ENCODE measurements at places on chromosomes 7 and 10.

- no peak for DNase-seq
Measured at GRCh38 chr7:158491094-158491493, 96.5 kb downstream of the PTPRN2 start.

DNA sequence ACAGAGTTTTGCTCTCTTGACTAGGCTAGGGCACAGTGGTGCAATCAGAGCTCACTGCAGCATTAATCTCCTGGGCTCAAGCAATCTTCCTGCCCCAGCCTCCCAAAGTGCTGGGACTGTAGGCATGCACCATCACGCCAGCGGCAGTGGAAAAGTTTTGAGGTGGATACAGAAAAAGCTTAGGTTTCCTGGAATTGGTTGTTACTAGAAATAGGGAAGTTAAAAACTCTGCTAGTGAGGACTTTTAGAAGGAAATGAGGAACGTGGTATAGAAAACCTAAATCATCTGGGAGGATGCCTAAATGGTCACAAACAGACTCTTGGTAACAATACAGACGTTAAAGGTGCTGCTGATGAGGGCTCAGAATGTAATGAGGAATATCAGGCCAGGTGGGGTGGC is 10.9 kb upstream of the SNX8 start:
- peak; percentile 89 for DNase-seq

GRCh38 chr7:28389504-28390395 is 22.6 kb upstream of the CREB5 start:
- DNase-seq: peak; percentile 77

- DNase-seq: peak; percentile 79
Measured at GRCh38 chr10:77873536-77874380, 52.8 kb downstream of the DLG5 start.

DNA sequence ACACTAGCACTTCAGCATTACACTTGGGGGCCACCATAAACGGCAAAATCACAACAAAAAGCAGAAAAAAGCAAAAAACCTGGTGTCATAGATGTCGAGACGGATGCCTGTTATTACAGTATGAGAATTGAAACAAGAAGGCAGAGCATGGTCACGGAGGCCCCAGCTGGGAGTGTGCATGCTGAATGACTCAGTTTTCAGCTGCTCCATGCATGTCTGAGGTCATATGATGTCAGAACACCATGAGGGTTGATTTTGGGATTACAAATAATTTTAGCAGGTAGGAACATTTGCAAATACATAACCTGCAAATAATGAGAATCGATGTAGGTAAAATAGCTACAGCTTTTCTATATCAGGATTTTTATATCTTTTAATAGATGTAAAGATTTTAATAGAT is 19.1 kb downstream of the ZMYND11 start:
- DNase-seq: no peak

- DNase-seq: no peak
Measured at GRCh38 chr10:85105614-85106255, 777.3 kb downstream of the CCSER2 start.
